ENCODE measurements at places on chromosomes 1 and 21.

DNA sequence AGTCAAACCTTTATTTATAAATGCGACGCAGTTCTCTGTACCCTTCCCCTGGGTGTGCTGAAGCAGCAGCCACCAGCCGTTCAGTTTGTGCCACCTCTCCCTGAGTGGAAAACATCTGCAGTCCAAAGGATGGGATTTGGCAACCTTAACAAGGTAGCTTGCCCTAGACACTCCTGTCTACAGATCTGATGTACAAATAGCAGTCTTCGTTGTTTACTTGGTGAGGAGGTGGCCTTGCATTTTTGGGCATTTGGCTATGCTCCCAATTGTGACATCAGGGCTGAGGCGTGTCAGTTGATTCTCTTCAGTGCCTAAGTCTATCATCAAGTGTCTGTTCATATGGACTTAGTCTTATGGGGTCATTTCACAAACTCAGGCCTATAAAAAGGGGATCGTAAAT lies 59.8 kb downstream of the KDM1A start:
- no peak for DNase-seq

GRCh38 chr1:237864338-237865244 lies 26.1 kb downstream of the ZP4 start:
- DNase-seq, result no peak

- no peak for DNase-seq
Observed at GRCh38 chr1:71583756-71584155, 502.9 kb upstream of the ZRANB2 start.

- no peak for DNase-seq
Observed at GRCh38 chr1:11708554-11709350, 17.2 kb downstream of the DRAXIN start.

- DNase-seq, result no peak
Observed at GRCh38 chr1:97164276-97164639, 442.7 kb downstream of the PTBP2 start.

- DNase-seq, result no peak
Observed at GRCh38 chr1:65725064-65725463, 67.6 kb upstream of the PDE4B start.

DNA sequence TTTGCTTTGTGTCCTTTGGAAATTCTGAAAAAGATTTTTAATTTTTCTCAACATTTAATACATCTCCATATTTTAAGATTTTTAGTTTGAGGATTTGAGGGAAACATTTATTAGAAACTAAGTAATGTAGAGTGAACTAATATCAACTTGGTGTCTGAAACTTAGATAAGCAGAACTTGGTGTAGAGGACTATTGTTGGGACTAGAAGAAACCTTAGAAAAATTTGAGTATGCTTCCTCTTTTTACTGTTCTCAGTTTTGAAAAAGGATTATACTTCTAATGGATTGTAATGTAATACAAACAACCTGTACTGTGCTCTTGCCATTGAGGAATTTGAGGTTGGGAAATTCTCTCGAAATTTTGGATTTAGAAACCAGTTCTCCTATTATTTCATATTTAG lies 2.4 kb downstream of the FNBP1L start:
- DNase-seq, result no peak

GRCh38 chr1:150553392-150554085 lies 4.3 kb downstream of the ADAMTSL4 start:
- no peak for DNase-seq

GRCh38 chr1:203082571-203083462 lies 3.0 kb downstream of the MYOG start:
- no peak for DNase-seq

- no peak for DNase-seq
Observed at GRCh38 chr1:228770779-228771223, 35.5 kb downstream of the RHOU start.

- no peak for DNase-seq
Observed at GRCh38 chr1:186882372-186883134, 53.8 kb downstream of the PLA2G4A start.

- no peak for DNase-seq
Observed at GRCh38 chr1:94486990-94487389, 54.6 kb downstream of the F3 start.

GRCh38 chr1:202072211-202072765 lies 50.4 kb upstream of the GPR37L1 start:
- DNase-seq, result no peak

- DNase-seq, result no peak
Observed at GRCh38 chr1:90710579-90711536, 6.2 kb downstream of the BARHL2 start.

- DNase-seq, result no peak
Observed at GRCh38 chr1:192133350-192133926, 24.8 kb upstream of the RGS18 start.

DNA sequence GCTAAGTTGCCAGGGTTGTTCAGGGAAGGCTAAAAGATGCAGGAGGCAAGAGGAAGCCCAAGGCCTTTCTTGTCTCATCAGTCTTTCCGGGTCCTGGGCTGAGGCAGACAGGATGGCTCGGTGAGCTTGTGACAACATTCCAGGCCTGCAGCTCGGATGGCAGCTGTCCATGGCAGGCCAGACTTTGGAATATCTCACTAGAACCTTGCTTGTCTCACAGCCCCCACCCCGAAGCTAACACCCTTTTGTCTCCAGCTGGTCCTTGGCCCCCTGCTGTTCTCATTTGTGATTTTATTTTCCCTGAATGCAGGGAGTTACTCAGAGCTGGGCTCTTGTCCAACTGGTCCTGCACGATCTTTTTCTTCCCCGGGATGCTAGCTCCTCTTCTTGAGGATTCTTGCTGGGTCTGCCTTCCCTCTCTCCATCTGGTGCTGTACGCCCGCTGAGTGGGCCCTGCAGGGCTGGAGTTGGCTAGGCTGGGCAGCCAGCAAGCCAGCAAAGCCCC lies 477.2 kb upstream of the CAMK1G start:
- DNase-seq, result no peak
